Stimulated activated CD8-positive, alpha-beta memory T cell treated with anti-CD3 and anti-CD28 coated beads, Interleukin-2, amount 100 ng/mL, for 1 hour (primary cell): ENCODE measurements at places on chromosomes 1 and 21.

- DNase-seq = no peak
Observed at GRCh38 chr1:20185834-20186782, at the start of the genes PLA2G2C and UBXN10. Gene PLA2G2C (minus strand): TSS chr1:20186518. CDS start chr1:20177363, 9,155 bp downstream. Gene UBXN10 (plus strand): TSS chr1:20186096. CDS start chr1:20190562, 4,466 bp downstream.

GRCh38 chr21:36860736-36861594 is 105.5 kb downstream of the HLCS start:
- no peak for DNase-seq

DNA sequence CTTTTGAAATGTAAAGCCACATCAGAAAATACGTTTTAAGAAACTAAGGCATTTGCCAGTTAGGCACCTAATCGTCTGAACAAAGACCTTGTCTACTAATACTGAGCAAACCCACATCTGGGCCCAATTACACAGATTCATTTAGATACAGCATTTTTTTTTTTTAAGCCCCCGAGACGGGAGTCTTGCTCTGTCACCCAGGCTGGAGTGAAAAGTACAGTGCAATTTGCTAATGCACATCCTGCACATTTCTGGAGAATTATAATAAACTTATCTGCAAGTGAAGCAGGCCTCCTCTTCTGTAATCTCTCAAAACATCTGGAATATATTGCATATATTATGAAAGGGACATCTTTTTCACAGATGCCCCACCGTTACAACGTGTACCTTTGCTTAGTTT is 3.3 kb downstream of the RSRP1 start:
- no peak for DNase-seq

GRCh38 chr1:63316598-63316983 is 5.8 kb upstream of the FOXD3 start:
- no peak for DNase-seq

DNA sequence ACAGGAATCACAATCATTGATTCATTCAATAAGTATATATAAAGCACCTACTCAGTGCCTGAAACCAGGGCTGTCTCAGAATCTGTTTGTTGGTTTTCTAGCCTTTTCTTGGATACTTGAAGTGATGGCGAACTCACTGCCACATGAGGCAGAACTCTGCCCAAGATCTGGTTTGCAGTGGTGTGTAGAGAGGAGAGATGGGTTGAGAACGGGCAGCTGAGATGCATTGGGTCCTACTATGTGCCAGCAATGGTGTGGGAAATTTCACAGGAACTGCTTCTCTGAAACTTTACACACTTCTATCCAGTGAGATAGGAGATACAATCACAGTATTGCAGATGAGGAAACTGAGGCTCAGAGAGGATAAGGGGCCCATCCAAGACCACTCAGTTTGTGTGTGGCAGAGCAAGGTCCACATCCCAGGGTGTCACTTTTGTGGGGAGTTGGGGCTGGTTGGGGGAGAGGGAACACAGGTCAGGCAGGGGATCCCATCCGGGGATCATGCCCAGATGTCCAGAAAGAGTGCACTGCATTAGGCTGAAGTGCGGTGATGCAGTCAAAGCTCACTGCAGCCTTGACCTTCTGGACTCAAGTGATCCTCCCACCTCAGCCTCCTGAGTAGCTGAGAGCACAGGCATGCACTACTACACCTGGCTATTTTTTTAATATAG is 83.7 kb upstream of the IFFO2 start:
- no peak for DNase-seq
